Activated CD4-positive, alpha-beta T cell treated with anti-CD3 and anti-CD28 coated beads, Interleukin-2, amount 50 U/mL, for 4 hours (primary cell): ENCODE measurements at places on chromosomes 1 and 21.

GRCh38 chr1:186086583-186086982, 288.5 kb downstream of the TPR start:
- no peak for DNase-seq

DNA sequence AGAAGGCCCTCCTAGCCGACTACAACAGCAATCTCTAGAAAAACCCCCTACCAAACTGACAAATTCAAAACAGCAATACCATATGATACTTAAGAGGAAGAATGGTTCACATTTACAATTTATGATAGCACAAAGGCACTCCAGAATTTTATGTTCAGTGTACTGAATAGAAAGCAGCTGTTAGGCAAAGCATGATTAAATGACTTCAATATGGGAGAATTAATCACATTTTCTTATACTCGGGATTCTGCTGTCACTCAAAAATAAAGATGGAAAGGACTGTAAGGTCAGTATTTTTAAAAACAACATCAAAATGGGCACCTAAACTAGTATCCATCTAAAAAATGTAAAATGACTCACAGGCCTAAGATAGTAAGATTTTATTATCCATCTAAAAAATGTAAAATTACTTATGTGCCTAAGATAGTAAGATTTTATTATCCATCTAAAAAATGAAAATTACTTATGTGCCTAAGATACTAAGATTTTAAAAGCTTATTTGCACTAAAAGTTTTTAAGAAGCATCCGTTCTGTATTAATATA, 198.5 kb downstream of the SMYD3 start:
- DNase-seq: no peak

DNA sequence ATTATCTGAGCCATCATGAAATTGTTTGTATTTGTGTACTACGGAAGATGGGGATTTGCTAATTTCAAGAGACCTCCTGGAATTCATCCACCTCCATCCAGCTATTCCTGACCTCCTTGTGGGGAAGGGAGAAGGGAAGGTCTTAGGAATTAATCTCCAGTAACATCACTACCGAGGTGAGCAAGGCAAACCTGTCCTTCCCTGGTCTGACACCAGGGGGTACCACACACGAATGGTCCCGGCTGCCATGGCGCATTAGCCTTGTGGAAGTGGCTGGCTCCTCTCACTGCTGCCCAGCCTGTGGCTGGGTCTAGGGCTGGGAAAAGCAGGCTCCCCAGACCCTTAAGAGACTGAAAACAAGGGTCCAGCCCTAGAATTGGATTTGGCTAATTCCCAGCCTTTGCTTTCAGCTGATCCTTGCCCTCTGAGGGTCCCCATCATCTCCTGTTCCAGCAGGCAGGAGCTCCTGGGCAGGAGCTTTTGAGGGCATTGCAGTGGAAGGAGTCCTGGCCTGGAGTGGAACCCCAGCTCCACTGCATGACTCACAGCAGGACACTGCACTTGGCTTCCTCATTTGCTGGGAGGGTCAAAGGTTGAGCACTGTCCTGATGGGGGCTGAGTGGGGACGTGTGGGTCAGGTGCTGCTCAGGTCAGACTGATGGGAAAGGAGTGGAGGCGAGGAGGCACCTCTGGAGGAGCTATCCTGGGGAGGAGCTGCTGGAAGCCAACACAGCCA, 34.8 kb downstream of the RIMS3 start:
- DNase-seq: no peak

- no peak for DNase-seq
Observed at GRCh38 chr1:239126884-239127283, 259.5 kb upstream of the CHRM3 start.

DNA sequence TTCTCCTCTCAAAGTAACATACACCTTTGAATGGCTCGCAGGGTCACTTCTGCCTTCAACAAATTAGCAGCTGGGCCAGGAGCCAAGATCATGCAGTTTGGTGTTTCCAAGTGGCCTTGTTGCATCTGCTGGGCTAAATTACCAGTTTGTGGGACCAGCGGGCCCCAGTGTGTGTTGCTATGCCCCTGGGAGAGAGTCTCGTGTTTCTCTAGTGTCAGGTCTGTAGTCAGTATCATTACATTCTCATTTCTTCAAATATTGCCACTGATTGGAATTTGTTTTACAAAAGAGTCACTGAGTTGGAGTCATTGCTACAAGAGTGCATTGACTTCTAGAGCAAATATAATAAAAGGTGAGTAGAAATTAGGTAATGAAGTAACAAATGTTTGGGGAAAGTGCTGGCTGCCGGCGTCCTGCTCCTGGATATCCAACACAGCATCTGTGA, 35.5 kb downstream of the RHOU start:
- DNase-seq: no peak

DNA sequence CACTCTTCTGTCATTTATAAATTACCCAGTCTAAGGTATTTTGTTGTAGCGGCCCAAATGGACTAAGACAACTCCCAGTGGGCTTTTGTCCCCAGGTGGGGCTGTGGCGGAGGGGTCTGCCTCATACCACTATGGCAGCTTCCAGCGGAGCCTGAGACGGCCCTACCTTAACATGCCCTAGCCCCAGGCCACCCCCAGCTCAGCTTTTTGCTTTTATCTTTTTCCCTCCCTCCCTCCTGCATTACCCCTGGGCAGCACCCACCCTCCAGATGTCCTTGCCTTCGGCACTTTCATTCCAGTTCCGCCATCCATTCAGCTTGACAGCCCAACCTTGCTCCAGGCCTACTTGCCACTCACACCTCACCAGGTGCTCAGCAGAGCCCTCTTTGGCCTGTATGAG, 307.3 kb downstream of the PTPRU start:
- no peak for DNase-seq

DNA sequence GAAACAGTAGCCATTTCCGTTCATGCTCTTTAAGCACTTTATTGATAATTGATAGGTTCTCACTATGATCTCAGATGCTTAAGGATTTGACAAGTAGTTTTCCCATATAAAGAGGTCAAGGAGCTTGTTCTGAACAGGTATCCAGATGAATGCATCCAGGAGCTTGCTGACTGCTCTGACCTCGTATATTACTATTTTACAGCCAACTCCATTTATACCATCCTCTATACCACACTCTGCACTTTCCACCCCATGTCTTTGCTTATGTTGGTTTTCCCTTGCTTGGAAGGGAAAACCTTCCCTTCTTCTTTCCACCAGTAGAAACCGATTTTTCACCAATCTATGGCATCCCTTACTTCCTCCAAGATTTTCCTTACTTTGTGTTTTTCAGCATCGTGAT, 107.2 kb downstream of the LHX9 start:
- no peak for DNase-seq

GRCh38 chr1:204891860-204892259, 21.2 kb downstream of the NFASC start:
- DNase-seq: no peak

- no peak for DNase-seq
Observed at GRCh38 chr1:100671601-100672000, 47.9 kb upstream of the VCAM1 start.

DNA sequence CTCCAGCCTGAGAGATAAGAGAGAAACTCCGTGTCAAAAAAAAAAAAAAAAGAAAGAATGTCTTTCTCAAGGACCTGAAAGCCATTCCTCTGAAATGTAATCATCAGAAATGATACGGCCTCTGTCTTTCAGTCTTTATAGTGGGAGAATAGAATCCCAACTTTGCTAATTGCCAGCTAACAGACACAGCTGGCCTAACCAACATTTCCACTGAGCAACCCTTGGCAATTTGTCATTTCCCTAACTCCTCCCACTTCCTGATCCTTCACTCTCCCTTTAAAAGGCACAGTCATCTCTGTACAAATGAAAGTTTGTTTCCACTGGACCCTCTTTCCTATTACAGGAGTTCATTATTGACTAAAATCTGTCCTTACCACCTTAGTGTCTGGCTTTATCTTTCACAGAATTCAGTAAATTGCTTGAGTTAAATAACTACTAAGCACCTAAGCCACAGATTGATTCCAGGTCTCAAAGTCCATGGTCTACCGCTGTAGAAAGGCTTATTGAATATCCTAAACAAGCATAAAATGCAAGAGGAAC, 4.3 kb upstream of the CBR1 start:
- DNase-seq: no peak

GRCh38 chr1:18090636-18091035, 17.0 kb upstream of the IGSF21 start:
- no peak for DNase-seq

GRCh38 chr1:15678578-15678977, 5.5 kb upstream of the PLEKHM2 start:
- no peak for DNase-seq

- DNase-seq: no peak
Observed at GRCh38 chr1:160656737-160657136, 9.9 kb upstream of the SLAMF1 start.

- peak; percentile 57 for DNase-seq
Observed at GRCh38 chr1:153540394-153541361, at the start of gene S100A5. Gene S100A5 (minus strand): TSS chr1:153540934. CDS start chr1:153540191, 743 bp downstream.

- no peak for DNase-seq
Observed at GRCh38 chr21:33402001-33402979, 923 bp upstream of the IFNGR2 start.

GRCh38 chr1:31760471-31761470, 3.4 kb downstream of the ADGRB2 start:
- DNase-seq: peak; percentile 59

DNA sequence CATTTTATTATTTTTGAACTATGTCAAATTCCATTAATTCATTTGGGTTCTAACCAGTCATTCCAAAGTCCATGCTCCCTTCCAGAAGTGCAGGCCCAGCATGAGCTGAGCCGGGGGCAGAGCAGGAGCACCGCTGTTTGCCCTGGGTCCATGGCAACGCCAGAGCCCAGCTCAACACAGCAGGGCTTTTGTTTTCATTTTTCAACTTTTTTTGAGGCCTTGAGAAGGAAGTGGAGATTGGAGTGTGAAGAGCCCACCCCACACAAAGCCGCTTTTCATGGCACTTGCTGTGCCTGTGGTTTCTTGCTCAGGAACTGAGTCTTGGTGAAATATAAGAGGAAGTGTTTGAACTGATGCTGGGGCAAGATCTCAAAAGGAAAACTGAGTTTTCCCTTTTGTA, 13.2 kb upstream of the PRMT2 start:
- no peak for DNase-seq

GRCh38 chr21:41349619-41350390, 12.0 kb upstream of the MX2 start:
- no peak for DNase-seq
